ENCODE measurements at places on chromosomes 6 and 20.

- DNase-seq = no peak
These were observed 280.9 kb upstream of the STXBP5 start for GRCh38 chr6:146923205-146923833.

DNA sequence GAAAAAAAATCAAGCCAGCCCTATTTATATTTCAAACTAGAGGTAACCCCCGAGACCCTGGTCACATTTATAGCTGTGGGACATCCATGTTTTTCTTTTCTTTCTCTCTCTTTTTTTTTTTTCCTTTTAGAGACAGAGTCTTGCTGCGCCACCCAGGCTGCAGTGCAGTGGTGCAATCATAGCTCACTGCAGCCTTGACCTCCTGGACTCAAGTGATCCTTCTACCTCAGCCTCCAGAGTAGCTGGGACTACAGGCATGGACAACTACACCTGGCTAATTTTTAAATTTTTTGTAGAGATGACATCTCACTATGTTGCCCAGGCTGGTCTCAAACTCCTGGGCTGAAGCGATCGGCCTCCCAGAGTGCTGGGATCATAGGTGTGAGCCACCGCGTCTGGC, 12.1 kb downstream of the MAVS start:
- DNase-seq = no peak

DNA sequence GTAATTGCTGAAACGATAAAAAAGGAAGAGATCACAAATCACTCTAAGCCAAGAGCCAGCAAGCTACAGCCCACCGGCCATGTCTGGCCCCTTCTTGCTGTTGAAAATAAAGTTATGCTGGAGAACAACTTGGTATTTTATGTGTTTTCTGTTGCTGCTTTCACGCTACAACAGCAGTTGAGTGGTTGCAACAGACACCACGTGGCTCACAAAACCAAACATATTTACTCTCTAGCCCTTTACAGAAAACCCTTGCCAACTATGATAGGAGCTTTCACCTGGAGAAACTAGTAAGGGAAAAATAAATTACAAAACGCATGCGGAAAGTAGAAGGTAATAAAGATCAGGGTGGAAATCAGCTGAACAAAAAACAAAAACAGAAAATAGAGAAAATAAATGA, 41.1 kb upstream of the SLCO4A1 start:
- DNase-seq = no peak

DNA sequence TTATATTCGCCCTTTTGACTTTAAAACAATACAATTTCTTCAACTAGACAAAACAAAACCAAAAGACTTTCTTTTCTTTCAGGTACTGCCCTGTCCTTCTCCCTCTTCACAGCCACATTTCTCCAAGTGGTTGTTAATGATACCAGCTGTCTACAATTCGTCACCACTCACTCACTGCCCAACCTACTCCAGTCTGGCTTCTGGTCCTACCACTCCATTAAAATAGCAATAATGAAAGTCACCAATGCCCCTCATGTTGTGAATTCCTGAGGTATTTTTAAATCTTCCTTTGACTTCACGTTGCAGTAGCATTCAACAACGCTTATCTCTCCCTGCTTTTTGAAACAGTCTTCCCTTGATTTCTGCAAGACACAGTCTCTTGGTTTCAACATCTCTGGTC, 11.6 kb upstream of the MAN1A1 start:
- DNase-seq = no peak

- peak; percentile 77 for DNase-seq
These were observed 16.7 kb upstream of the TBC1D20 start for GRCh38 chr20:478949-479429.

Data from ELR (cell line).